ENCODE measurements at places on chromosomes 3 and 15. TPM values are rescaled to one million over a fixed set of nuclear protein-coding genes. Genes with fewer than 3 reads are reported as not detected.

- no peaks in the 10 kb centered on the region for H3K27me3 ChIP-seq
- H3K4me3 ChIP-seq = no peak overlapping the region
- H3K36me3 ChIP-seq = peaks cover 89% of the 10 kb centered on the region
- no peak for DNase-seq
- H3K4me1 ChIP-seq = peaks cover 54% of the 10 kb centered on the region
- no peak overlapping the region for H3K27ac ChIP-seq
These were observed 58.2 kb downstream of the PHLDB2 start for GRCh38 chr3:111917300-111917699.

The C3orf85 gene
- not detected for polyA plus RNA-seq

DNA sequence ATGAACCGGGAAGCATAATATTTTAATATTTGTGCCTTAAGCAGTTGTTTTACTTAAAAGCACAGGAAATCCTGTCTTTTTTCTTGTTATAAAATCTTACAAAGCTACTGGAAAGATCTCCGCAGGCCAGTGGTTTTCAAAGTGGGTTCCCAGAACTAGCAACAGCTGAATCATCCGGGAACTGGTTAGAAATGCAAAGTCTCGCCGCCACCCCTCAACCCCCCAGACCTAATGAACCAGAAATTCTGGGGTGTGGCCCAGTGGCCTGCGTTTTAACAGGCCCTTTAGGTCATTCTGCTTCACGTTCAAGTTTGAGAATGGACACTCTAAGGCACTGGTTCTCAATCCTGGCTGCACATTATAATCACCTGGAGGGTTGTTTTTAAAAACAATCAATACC lies 74.7 kb downstream of the PDZRN3 start:
- H3K4me1 ChIP-seq = peaks cover 26% of the 10 kb centered on the region
- no peaks in the 10 kb centered on the region for H3K36me3 ChIP-seq

The FGF7 gene
- polyA plus RNA-seq = 7.7 TPM

GRCh38 chr15:51250217-51251011 lies 88.0 kb downstream of the CYP19A1 start:
- H3K27ac ChIP-seq = no peak overlapping the region
- no peaks in the 10 kb centered on the region for H3K27me3 ChIP-seq
- H3K4me1 ChIP-seq = no peaks in the 10 kb centered on the region
- H3K36me3 ChIP-seq = no peaks in the 10 kb centered on the region

The GP5 gene
- polyA plus RNA-seq = 0.04 TPM

GRCh38 chr3:152197937-152198336 lies 70.8 kb upstream of the MBNL1 start:
- H3K27ac ChIP-seq = peak overlapping the region; percentile 48
- H3K27me3 ChIP-seq = no peaks in the 10 kb centered on the region
- no peak for DNase-seq
- no peaks in the 10 kb centered on the region for H3K36me3 ChIP-seq
- peaks cover 14% of the 10 kb centered on the region for H3K4me1 ChIP-seq

- no peaks in the 10 kb centered on the region for H3K4me1 ChIP-seq
- no peak overlapping the region for H3K27ac ChIP-seq
- no peaks in the 10 kb centered on the region for H3K27me3 ChIP-seq
- DNase-seq = no peak
- no peaks in the 10 kb centered on the region for H3K36me3 ChIP-seq
These were observed 77.3 kb upstream of the CGNL1 start for GRCh38 chr15:57298843-57299550.

The POPDC2 gene
- 511 TPM for polyA plus RNA-seq

- no peaks in the 10 kb centered on the region for H3K27me3 ChIP-seq
- peaks cover 42% of the 10 kb centered on the region for H3K4me1 ChIP-seq
- H3K27ac ChIP-seq = peak overlapping the region; percentile 52
- DNase-seq = no peak
These were observed 23.1 kb downstream of the SQOR start for GRCh38 chr15:45657764-45658545.

The MYZAP gene
- 506 TPM for polyA plus RNA-seq

GRCh38 chr15:78868366-78868765 lies 4.3 kb upstream of the MORF4L1 start:
- H3K36me3 ChIP-seq = no peaks in the 10 kb centered on the region
- peaks cover 5% of the 10 kb centered on the region for H3K4me1 ChIP-seq
- H3K27ac ChIP-seq = no peak overlapping the region
- no peaks in the 10 kb centered on the region for H3K27me3 ChIP-seq
- no peak for DNase-seq

The KNG1 gene
- polyA plus RNA-seq = 0.11 TPM

The CNTN4 gene
- 0.80 TPM for polyA plus RNA-seq

- H3K4me1 ChIP-seq = peaks cover 41% of the 10 kb centered on the region
- H3K27ac ChIP-seq = no peak overlapping the region
- peaks cover 10% of the 10 kb centered on the region for H3K36me3 ChIP-seq
- no peak for DNase-seq
These were observed 42.3 kb downstream of the PDHB start for GRCh38 chr3:58391156-58391865.

- DNase-seq = no peak
- H3K36me3 ChIP-seq = no peaks in the 10 kb centered on the region
- no peak overlapping the region for H3K27ac ChIP-seq
- no peaks in the 10 kb centered on the region for H3K27me3 ChIP-seq
- no peak overlapping the region for H3K4me3 ChIP-seq
These were observed 152.0 kb downstream of the OPA1 start for GRCh38 chr3:193744822-193745684.

GRCh38 chr3:135792174-135792573 lies 173.4 kb upstream of the PPP2R3A start:
- no peaks in the 10 kb centered on the region for H3K27me3 ChIP-seq
- no peak overlapping the region for H3K4me3 ChIP-seq
- H3K36me3 ChIP-seq = no peaks in the 10 kb centered on the region

- no peaks in the 10 kb centered on the region for H3K36me3 ChIP-seq
- no peak overlapping the region for H3K27ac ChIP-seq
- peaks cover 10% of the 10 kb centered on the region for H3K27me3 ChIP-seq
These were observed 9.0 kb upstream of the ZBED2 start for GRCh38 chr3:111604119-111604518.

The GOLGA8G gene
- not detected for polyA plus RNA-seq

The CCNB2 gene
- polyA plus RNA-seq = 0.18 TPM

DNA sequence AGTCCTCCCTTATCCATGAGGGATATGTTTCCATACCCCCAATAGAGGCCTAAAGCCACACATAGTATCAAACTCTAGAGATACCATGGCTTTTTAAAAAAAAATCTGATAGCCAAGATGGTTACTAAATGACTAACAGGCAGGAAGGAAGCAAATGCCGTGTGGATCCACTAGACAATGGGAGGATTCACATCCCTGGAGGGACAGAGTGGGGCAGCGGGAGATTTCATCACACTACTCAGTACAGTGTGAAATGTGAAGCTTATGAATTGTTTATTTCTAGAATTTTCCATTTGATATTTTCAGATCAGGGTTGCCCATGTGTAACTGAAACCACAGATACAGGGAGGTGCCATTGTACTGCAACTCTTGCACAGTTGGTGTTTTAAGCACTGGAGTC lies 826.6 kb downstream of the SQOR start:
- no peaks in the 10 kb centered on the region for H3K4me1 ChIP-seq
- H3K36me3 ChIP-seq = no peaks in the 10 kb centered on the region
- no peak overlapping the region for H3K27ac ChIP-seq
- no peak overlapping the region for H3K4me3 ChIP-seq
